Activated CD8-positive, alpha-beta memory T cell treated with anti-CD3 and anti-CD28 coated beads, Interleukin-2, amount 50 U/mL, for 48 hours (primary cell): ENCODE measurements at places on chromosomes 2 and 18.

GRCh38 chr2:60525899-60526298, 27.6 kb downstream of the BCL11A start:
- no peak for DNase-seq

DNA sequence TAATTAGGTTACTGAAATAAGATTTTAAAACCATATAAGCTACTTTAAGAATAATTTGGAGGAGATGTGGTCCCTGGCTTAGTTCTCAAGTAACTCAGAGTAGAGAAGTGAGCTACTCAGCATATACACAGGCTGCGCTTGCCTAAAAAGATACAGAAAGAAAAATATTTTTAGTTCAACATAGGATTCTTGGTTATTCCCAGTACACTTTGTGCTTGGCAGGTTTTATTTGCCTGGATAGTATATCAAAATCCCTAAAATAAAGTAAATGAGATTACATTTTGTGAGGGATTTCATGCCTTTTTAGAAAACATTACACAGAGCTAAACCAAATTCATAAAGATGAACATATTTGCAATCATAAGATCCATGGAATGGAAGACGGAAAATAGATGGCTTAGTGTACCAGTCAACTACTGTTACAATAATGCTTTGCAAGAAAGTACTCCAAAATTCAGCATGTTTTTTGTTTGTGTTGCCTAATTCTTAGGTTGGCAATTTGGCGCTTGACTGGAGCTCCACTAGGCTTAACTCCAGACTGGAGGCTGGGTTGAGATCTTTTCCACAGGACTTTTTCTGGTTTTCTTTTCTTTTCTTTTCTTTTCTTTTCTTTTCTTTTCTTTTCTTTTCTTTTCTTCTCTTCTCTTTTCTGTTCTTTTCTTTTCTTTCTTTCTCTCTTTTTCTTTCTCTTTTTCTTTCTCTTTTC, 600.5 kb upstream of the SYT4 start:
- DNase-seq, result no peak

GRCh38 chr18:33330711-33331110, 109.8 kb downstream of the CCDC178 start:
- DNase-seq, result no peak

- DNase-seq, result no peak
Measured at GRCh38 chr18:48662011-48662661, 123.3 kb downstream of the CTIF start.

GRCh38 chr2:54054774-54055173, 60.6 kb upstream of the ACYP2 start:
- DNase-seq, result no peak

- DNase-seq, result no peak
Measured at GRCh38 chr2:83859553-83859952, 599.5 kb downstream of the SUCLG1 start.

GRCh38 chr18:59516356-59517155, 157.5 kb upstream of the LMAN1 start:
- no peak for DNase-seq

- no peak for DNase-seq
Measured at GRCh38 chr2:18117592-18117991, 239.1 kb downstream of the KCNS3 start.

DNA sequence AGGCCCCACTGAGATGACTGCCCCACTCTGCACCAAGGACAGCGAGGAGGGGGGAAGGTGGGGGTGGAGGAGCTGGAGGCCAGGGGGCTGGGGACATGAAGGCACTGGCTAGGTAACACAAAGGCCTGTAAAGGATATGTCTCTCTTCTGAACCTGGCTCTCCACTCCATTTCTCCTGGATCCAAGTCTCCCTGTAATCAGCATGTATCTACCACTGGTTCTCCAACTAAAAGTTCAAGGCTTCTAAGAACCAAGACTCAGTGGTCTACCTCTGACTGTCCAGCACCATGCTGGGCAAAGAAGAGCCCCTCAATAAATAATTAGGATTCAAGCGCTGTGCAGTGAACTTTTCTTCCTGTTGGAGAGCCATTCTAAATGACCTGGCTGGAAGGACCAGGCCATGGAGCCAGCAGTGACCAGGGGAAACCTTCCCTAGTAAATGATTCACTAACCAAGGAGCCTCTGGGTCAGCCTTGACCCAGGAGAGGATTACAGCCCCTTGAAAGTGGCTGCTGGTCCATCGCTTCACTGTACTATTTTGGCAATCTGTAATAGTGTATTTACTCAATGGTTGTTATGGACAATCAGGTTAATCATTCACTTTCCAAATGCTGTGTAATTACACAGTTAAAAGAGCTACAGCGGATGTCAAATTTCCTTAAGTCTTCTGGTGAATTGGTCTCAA, 73.2 kb downstream of the BCL11A start:
- no peak for DNase-seq

- no peak for DNase-seq
Measured at GRCh38 chr18:30658306-30658705, 384.2 kb downstream of the DSC3 start.

GRCh38 chr18:36454848-36455458, 157.4 kb downstream of the FHOD3 start:
- DNase-seq, result no peak

- DNase-seq, result peak; percentile 66
Measured at GRCh38 chr2:174334781-174335251, at the start of gene SP9. Gene SP9, plus strand, starts transcription at chr2:174334954. Its CDS starts 139 bp downstream, at chr2:174335093.

GRCh38 chr2:187566266-187566665, 12.0 kb upstream of the TFPI start:
- DNase-seq, result no peak

DNA sequence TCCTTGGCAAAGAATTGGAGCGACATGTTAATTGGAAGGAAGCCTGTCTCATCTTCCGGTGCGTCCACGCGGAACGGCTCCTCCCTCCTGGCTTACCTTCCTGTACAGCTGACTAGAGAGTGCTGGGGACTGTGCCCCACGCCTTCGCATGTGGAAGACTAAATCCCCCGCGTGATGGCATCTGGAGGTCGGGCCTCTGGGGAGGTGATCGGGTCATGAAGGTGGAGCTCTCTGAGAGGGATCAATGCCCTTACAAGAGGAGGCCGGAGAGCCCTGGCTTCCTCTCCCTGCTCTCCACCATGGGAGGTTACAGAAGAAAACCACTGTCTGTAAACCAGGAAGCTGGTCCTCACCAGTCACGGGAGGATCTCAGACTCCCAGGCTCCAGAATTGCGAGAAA, 104.1 kb upstream of the OTOS start:
- DNase-seq, result peak; percentile 20

DNA sequence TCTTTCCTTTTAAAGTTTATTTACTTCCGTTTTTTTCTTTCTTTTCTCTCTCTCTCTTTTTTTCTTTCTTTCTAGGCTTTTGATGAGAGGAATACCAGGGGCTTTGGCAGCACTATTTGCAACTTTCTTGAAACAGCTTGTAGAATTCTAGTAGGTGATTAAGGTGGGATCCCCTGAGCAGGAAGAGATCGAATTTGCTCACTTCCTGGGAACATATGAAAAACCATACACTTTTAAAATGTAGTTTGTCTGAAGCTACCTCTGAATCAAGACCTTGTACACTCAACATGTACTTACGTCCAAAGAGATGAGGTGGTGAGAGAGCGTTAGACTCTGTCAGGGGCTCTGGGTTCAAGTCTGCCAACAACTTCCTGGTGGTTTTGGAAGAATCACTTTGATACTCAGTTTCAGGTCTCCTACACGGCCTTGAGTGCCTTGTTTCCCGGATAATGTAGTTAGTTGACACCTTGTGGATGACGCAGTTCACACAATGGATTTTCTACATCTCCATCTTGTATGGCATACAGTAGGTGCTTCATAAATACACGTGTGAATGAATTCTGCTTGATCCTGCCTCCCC, 229.1 kb downstream of the MYCN start:
- DNase-seq, result no peak

DNA sequence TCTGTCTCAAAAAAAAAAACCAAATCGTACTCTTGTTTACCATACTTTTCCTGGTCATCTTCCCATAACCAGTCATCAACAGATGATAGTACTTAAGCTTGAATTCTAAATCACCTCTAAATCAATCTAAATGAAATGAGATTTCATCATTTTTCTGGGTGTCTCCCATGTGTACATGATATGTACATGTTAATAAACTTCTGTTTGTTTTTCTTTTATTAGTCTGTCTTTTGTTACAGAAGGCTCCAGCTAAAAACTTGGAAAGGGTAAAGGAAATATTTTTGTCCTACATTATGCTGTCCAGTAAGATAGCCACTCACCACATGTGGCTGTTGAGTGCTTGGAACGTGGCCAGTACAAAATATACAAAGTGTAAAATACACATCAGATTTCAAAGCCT, 78.7 kb upstream of the MSH6 start:
- DNase-seq, result no peak

DNA sequence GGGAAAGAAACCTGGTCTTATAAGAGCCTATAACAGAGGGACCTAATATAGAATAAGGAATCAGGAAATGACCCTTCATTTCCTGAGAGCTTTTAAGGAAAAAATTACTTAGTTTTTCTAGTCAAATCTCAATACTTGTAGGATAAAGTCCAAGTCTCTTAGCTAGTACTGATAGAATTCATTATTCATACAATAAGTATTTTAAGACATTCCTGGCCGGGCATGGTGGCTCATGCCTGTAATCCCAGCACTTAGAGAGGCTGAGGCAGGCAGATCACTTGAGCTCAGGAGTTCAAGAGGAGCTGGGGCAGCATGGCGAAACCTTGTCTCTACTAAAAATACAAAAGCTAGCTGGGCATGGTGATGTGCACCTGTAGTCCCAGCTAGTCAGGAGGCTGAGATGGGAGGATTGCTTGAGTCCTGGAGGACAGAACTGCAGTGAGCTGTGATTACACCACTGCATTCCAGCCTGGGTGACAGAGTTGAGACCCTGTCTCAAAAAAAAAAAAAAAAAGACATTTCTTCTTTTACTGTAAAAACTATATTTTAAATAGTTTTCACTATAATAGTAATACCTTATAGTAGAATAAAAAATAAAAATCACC, 3.2 kb downstream of the RAB3GAP1 start:
- DNase-seq, result no peak

GRCh38 chr2:40384714-40385113, 67.2 kb downstream of the SLC8A1 start:
- DNase-seq, result no peak
